T-helper 17 cell (primary cell): ENCODE measurements at places on chromosomes 7 and 10.

DNA sequence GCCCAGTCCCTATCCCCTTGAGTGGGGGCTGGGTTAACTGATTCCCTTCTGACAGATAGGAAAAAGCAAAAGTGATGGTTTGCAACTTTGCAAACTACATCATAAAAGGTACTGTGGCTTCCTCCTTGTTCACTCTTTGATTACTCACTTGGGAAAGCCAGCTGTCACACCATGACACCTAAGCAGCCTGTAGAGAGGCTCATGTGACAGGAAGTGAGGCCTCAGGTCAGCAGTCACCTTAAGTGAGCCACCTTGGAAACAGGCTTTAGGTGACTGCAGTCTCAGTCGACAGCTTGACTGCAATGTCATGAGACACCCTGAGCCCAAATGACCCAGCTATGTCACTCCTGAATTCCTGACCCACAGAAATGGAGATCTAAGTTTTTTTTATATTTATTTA lies 4.3 kb upstream of the CHCHD2 start:
- no peak for DNase-seq

- DNase-seq, result no peak
These were observed 177.7 kb upstream of the PRSS1 start for GRCh38 chr7:142571581-142571980.

DNA sequence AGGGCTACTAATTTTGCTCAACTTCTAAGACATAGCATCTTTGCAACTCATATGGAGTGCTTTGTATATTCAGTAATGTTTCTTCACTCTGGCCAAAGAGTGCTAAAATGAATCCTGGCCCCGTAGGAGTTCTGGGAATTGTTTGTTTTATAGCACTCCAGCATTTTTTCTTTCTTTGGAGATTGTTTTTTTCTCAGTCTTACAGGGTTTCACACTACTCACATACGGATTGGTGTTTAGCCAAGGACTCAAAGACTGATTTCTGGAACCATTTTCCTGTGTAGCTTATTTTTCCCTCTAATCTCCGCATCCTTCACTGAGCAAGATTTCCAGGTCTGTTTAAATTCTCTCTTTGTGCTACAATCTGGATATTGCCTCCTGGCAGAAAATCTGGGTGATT lies 6.4 kb downstream of the TAS2R41 start:
- DNase-seq, result no peak

DNA sequence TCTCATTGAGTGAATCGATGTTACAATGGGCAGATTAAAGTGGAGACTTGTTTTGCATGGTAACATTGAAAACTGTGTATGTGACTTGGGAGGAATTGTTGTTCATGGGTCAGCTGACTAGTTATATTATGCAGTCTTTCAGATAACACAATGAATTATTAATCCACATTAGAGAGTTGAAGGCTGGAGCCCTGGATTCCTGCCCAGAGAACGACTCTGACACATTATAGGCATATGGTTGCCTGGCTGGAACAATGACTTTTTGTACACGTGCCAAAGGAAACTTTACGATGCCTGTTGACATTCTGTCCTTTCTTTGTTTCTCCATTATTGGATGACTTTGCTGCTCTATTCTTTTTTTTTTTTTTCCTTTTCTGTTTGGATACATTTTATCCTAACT lies 52.3 kb upstream of the TMEM229A start:
- DNase-seq, result no peak

DNA sequence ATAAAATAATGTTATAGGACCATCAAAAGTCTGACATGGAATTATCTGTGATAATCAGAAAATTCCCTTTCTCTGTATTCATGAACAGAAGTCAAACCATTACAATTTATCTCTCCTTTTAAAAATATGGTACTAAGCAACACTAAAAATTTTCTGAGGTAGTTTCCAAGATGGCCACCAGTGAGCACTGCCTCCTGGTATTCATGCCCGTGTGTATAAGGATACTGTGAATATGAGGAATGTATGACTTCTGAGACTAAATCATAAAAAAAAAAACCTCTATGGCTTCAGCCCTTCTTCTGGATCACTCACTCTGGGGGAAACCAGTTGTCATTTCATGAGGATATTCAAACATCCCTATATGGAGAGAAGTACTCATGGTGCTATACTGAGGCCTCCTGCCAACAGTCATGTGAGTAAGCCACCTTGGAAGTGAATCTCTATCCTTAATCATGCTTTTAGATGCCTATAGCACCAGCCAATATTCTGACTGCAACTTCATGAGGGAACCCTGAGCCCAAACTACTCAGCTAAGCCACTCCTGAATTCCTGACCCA lies 41.1 kb downstream of the SIRT1 start:
- DNase-seq, result no peak
